ENCODE measurements at places on chromosomes 5 and 9.

DNA sequence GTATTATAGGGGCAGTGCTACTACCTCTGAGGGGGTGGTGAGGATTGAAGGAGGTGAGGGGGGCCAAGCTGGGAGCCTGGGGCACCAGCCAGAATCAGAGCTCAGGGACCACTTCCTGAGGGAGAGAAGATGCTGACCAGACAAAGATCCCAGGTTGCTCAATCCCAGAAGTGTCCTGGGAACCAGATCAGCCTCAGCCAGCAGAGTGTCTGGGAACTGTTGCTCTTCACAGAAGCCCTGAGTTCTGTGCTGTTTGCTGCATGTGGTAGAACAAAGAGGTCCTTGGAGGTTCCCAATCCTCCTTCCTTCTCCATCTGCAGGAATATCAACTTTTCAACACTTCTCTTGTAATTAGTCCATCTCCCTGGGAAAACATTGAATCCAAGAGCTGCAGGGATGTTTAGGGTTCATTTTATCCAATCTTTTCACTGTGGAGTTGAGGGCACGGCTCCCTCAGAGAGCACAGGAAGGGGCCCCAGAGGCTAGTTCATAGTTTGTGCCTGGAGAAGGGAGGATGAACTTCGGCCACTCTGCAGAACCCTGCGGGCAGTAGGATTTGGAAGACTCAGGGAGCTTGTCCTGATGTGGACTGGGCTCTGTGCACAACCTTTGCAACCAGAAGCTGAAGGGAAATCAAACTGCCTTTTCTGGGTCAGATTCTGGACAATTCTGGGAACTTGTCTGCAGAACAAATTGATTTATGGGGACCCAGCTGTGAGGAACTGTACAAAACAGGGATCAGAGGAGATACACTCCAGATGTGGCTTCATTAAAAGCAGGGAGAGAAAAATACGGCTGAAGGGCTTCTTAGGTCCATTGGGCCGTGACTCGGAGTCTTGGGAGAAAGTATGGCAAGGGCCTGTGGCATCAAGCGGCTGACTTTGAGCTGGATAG, 57.1 kb downstream of the GALNT12 start:
- DNase-seq: peak; percentile 78

DNA sequence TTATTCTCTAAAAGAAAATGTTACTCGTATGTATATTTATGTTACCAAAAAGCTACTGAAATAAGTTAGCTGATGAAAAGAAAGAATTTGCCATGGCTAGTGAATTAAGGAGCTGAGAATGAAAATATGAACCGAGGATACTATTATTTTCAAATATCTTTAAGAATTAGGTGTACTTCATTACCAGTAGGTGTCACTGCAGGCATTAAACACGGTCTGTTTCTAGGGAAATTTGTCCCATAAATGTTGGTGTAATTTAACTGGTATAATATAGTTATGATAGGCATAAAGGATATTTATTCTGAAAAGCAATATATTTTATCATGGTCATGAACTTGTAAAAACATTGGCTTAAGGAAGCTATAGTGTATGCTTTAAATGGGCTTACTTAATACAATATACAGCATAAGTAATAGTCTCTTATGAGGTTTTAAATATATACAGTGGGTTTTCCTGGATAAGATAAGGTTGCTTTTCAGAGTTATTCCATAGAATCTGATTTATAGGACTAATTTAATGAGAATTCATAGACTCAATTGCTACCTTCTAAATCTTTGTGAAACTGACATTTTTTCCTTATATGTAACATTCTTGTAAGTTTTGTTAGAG, 72.4 kb upstream of the MPDZ start:
- DNase-seq: peak; percentile 18

GRCh38 chr5:148816357-148816756, 10.1 kb upstream of the ADRB2 start:
- DNase-seq: no peak

GRCh38 chr9:18335825-18336224, 138.1 kb upstream of the ADAMTSL1 start:
- DNase-seq: no peak

- no peak for DNase-seq
These were observed 161.4 kb upstream of the FBXL7 start for GRCh38 chr5:15338546-15338945.

DNA sequence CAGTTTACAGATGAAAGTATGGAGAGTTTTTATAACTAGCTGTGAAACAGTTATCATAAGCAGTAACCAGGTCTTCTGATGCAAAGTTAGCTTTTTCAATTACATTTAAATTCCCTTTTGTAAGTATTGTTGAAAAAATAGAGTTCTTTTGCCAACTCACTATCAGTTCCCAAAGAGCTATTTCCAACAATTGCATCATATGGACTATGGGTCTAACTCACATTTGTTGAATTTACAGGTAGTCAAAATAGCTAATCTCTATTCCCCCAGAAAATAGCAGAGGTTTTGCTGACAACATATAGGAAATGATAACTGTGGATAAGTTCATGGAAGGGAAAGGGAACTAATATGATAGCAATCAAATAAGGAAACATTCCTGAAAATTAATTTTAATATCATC, 1.4 kb downstream of the SPINK1 start:
- DNase-seq: no peak

GRCh38 chr9:14750821-14751220, 28.3 kb upstream of the CER1 start:
- DNase-seq: no peak

DNA sequence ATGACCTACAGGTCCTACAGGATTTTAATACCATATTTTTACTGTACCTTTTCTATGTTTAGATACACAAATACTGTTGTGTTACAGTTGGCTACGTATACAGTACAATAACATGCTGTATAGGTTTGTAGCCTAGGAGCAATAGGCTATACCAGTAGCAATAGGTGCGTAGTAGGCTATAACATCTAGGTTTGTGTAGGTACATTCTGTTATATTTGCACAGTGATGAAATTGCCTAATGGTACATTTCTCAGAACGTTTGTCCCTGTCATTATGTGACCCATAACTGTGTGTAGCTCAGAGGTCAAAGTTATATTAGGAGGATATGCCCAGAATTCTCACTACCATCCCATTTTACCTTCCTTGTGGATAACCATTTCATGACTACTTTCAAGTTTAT, 59.7 kb downstream of the NIPBL start:
- DNase-seq: no peak

GRCh38 chr9:79807971-79808370, 236.2 kb downstream of the TLE4 start:
- no peak for DNase-seq

DNA sequence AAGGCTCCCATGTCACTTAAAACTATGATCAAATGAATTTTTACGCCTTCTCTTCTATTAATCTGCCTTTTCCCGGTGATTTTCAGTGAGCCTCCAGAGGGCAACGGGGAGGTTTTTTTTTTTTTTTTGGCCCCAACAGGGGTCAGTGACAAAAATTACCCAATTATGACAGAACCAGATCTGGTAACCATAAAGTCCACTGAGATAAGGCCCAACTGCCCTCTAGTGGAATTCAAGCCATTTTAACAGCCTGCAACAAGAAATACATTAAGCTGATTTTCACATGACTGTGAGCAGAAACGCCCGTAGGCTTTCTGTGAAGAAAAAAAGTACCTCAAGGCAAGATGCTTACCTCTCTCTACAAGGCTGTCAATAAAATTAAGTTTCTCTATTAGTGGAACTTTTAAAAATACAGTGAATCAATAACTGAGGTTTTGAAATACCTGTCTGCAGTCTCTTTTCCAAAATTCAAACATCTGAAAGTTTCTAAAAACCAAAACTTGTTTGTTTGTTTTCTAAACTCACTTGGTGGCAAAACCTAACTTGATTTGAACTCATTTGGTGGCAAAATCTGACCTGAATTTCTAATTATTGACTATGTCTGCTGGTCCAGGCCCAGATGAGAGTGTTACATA, 49.7 kb upstream of the FST start:
- no peak for DNase-seq

DNA sequence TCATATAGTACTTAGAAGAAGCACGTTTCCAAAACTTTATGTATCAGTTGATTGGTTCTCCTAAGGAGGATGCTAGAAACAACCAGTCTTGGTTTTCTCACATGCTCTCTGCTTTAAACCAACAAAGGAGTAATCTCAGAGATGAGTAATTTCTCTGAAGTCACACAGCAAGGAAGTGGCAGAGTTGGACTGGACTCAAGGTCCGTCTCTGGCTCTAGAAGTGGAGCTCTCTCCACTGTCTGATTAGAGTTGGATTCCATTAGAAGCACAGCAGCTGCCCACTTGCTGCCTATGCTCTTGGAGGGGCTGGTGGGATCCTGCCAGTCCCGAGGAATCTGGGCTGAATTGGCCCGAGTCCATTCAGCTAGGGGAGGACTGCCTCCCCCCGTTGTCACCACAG, 21.0 kb downstream of the RALGPS1 start:
- DNase-seq: no peak

DNA sequence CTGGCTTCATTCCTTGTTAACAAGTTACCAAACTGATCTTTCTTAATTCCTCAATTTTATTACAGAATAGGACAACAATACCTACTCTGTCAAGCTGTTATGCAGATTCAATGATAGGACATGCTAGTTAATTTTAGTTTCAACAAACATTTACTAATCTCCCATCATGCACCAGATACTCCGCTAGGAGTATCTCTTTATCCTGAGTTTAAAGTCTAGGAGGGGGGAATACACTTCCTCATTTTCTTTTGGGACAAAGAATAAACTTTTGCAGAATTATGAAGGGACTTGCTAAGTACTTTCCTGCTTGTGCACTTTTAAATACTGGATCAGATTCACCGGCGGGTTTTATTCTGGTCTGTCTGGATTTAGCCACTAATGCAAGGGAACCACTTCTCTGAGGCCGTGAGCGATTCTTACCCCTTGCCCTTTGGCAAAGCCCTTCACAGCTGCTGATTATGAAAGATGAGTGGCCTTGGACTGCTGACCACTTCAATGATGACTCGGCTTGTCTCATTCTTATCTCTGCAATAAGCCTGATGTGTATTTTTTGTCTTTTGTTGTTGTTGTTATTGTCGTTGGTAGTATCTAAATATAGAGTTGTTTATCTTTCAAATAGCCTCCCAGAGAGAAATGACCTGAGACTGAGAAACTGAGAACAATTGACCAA, 73.9 kb downstream of the RMI1 start:
- DNase-seq: no peak

DNA sequence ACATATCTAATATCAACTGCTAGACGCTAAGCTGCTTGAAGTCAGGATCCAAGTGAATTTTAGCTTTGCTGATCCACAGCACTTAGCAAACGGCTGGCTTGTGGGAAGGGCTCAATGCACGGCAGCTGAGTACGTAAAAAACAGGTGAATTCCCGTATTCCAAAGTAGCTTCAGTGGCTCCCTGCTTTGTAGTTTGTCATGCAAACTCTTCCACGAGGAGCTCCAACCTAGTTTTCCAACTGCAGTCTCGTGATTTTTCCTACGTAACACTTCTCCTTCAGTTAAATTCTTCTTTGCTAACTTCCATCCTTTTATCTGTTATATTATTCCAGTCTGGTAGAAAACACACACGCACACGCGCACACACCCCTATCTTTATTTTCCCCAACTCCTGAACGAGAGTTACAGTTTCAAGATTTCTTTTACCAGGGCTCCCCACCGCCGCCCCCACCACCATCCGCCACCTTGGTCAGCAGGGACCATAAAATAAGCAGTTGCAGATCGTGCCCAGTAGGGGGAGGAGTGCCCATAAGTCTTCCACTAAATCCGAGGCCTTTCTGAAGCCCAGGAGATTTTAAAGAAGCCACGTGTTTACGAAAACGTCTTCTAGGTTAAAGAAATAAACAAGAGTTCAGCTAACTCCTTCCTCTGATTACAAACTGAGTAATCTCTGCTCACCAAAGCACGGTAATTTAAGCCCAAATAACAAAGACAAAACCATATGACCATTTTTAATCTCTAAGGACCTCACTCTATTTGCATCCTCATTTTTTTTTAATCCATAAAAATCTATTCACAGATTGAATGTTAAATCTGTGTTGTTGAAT, 34.8 kb upstream of the TRIO start:
- DNase-seq: peak; percentile 40

DNA sequence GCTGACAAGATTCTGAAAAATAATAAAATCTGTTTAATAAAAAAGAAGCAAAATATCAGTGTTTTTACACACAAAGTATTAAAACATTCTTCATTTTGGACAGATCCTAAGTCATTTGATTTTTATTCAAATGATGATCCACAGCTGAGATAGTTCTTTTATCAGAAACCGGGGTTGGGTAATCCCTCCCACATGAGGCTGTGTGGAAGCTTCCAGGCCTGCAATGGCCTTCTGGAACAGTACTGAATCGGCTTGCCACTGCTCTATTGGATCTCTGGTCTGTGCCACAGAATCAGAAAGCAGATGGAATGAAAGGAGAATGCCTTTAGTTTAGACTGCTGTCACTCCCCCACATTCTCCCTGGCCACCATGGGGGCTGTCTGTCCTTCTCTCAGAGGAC, 6.1 kb upstream of the C5orf58 start:
- no peak for DNase-seq

GRCh38 chr9:13163946-13164345, 115.5 kb downstream of the MPDZ start:
- no peak for DNase-seq

- DNase-seq: no peak
These were observed 36.9 kb upstream of the TXN start for GRCh38 chr9:110293248-110293647.

GRCh38 chr5:157744051-157745011, 819 bp downstream of the LSM11 start:
- no peak for DNase-seq
